Kasumi-1 (cell line): ENCODE measurements at places on chromosomes 7 and 10.
A peak's percentile ranks its signal among the peaks of the same experiment; 100 is the strongest.

DNA sequence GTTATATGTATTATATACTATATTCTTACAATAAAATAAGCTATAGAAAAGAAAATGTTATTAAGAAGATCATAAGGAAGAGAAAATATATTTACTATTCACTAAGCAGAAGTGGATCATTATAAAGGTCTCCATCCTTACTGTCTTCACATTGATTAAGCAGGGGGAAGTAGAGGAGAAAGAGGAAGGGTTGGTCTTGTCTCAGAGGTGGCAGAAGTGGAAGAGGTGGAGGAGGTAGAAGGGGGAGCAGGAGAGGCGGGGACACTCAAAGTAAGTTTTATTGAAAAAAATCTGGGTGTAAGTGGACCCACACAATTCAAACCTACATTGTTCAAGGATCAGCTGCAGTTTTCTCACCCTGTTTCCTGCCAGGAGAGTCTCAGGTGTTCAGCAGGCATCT is 28.9 kb upstream of the ERCC6 start:
- DNase-seq, result peak; percentile 4

DNA sequence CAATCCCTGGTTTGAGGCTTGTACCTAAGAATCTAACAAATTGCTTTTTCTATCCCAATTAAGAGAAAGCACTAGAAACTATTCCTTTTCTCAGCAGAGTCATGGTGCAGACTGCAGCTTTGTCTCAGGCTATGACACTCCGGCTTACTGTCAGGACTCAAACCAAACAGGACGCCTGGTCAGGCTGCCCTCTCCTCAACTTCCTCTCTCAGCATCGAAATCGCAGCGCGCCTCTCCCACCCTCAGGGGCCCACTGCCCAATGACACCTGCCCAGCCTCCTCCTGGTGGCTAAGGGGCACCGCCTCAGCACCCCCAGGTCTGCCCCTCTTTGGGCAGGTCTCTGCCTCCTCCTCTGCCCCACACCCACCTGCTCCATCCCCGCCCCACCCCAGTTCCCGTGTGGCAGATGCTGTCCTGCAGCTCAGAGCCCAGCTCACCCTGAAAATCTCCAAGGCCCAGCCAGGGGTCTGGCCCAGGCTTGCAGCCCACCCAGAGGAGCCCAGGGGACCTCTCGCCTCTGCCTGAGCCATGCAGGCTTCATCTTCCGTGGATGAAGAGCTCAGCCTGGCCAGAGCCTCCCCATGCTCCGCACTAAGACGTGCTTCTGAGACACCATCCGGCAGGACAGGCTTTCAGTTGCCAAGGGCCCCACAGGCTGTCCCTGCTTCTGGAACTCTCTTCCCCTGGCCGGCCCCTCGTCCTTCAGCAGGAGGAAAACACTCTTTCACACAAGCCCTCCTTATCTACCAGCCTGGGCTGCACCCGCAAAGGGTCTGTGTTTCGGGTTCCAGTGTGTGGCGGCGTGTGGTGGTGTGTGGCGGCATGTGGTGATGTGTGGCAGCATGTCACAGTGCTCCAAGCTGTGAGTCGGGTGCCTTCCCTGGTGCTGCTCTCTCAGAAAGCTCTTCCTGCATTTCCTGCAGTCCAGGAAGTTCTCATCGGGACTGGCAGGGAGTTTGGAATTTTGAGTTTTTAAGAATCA is 16.4 kb upstream of the PTPRN2 start:
- no peak for DNase-seq

DNA sequence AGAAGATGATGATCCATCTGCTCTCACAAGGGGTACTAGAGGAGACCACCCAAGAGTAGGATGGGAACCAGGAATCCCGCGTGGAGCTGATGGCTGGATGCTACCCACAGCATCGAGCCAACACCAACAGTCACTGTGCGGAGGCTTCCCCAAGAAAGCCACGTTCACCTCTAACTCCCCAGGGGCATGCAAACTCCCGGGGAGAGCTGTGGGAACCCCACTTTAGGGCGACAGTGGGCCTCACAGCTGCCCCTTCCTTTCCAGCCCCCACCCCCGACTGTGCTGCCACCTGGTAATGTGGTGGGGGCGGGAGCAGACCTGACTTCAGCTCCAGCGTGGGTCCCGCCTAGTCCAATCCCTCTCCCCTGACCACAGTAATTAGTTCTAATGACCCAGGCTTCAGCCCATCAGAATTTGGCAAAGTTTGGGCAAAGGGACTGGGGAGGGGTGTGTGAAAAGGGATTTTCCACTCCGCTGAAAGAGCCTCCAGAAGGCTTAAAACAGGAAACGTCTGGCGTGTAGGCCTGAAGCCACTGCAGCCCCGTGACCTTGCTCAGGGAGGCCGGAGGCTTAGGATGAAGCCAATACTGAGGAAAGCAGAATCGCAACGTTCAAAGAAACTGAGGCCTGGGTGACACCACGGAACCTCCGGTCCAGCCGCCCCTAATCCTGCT is 20.3 kb downstream of the ASB13 start:
- DNase-seq, result peak; percentile 42

DNA sequence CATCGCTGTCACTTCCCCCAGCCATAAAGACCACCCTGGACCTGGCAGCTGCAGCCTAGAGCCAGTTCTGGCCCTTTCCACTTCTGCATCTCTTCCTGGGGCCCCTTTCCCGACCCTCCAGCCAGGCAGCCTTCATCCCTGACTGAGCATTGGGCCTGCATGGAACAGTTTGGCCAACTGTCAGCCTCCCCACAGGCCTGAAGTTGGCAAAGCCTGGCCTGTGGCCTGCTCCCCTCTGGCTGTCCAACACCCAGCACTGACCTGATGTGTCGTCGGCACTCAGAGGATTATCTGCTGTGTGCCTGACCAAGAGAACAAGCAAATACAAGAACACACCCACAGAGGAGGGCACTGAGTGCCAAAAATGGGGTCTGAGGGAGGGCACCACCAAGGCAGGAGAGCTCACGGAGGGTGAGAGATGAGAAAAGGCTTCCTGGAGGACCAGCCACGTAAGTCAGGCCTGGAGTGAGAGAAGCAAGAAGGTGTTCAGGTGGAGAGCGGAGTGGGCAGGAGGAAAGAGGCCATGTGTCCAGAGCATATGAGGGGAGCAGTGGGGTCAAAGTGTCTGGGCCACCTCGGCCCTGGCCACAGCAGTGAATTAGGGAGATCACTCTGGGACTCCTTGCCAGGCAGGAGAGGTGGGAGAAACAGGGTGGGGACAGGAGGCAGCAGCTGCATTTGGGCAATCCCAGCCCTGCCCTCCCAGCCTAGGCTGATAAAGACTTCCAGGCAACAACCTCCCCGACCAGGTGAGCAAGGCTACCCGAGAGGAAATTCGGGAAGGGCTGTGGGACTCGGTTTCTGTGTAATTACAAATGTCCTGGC is 4.5 kb downstream of the GPRIN2 start:
- no peak for DNase-seq

DNA sequence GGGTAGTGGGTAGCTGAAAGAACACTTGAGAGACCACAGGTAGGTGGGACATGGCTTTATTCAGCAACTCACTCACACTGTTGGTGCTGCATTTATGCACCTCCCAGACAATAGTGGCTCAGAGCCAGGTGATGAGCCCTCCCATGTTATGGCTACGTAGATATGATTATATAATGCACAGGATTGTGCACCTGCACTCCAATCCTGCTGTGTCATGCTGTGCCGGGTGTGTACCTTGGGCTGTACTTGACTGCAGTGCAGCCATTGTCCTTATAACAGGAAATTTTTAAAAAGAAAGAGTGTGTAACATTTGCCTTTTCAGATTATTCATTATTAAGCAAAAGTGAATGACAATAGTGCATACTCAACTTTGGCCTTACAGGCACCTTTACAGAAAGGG is 366.1 kb upstream of the BMPER start:
- DNase-seq, result no peak

GRCh38 chr10:59847888-59848287 is 58.5 kb downstream of the CCDC6 start:
- no peak for DNase-seq
